Gastroesophageal sphincter (tissue), 4 donors: ENCODE measurements at places on chromosomes 12 and 14.

DNA sequence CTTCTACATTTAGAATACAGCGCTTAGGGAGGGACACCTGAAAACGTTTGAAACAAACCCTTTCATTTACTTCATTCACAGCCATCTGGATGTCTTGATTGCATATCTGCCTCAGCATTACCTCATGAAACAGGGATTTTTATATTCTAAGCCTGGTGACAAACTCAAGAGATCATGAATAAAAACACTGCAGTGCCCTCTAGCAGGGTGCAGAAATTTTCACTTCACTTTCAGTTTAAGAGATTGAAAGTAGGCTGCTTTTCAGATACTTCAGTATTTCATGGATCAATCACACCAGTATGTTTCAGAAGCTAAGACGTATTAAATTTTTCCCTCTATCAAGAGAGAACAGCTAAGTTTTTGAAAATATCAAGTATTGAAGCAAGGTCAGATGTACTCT lies 467.8 kb downstream of the MDGA2 start:
- ATAC-seq = no peak

- ATAC-seq = no peak
Measured at GRCh38 chr12:87856-88255, 21.3 kb downstream of the IQSEC3 start.

- ATAC-seq = no peak
Measured at GRCh38 chr14:26199590-26200370, 398.1 kb downstream of the NOVA1 start.

GRCh38 chr12:69056743-69057515 lies 124.0 kb upstream of the CPM start:
- no peak for ATAC-seq

DNA sequence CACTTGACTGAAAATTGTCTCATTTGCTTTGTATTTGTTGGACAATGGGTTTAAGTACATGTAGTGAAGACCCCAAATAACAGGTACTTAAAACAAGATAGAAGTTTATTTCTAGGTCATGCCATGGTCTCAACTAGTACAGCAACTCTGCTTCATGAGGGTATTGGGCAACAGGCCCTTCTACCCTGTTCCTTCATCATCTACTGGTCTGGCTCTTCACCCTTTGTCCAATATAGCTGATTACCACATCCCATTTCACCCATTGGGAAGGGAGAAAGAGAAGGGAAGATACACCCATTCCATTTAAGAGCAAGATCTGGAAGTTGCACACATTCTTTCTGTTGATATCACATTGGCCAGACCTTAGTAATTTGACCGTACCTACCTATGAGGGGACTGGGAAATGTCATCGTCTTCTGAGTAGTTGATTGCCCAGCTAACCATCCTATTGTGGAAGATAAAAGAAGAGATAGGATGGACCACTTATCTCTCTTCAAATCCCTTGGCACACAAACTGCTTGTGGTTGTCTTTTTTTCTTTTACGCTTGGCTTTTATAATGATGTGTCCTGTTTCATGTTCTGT lies 104.6 kb downstream of the DIP2B start:
- no peak for ATAC-seq

- ATAC-seq = peak; percentile 61
Measured at GRCh38 chr12:48690990-48691389, 9.0 kb upstream of the KANSL2 start.

- peak; percentile 61 for ATAC-seq
Measured at GRCh38 chr14:76926521-76927251, 100.5 kb downstream of the LRRC74A start.

DNA sequence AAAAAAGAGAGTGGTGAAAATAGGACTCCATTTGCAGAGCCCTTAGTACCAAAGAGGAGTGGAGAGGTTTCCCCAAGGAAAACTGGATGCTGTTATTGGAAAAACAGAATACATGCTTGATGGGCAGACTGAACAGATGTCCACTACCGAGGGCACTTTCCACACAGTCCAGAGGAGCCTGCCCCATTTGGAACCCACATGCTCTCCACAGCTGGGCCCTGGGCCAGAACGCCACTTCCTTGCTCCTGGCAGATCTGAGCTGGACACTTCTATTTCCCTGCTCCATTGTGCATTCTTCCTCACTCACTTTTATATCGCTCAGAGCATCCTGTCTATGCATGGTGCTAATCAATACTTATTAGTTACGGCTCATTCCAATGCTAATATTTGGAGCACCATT lies 249.9 kb downstream of the SLC15A4 start:
- no peak for ATAC-seq

DNA sequence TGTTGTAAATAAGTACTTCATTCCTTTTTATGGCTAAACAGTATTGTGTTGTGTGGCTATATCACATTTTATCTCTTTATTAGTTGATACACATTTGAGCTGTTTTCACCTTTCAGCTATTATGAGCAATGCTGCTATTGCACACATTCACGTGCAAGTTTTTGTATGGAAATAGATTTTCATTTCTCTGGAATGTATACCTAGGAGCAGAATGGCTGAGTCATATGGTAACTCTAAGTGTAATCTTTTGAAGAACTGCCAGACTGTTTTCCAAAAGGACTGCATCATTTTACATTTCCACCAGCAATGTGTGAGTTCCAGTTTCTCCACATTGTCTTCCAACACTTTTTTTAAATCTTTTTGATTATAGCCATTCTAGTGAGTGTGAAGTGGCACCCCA lies 134.0 kb downstream of the SRGAP1 start:
- no peak for ATAC-seq

DNA sequence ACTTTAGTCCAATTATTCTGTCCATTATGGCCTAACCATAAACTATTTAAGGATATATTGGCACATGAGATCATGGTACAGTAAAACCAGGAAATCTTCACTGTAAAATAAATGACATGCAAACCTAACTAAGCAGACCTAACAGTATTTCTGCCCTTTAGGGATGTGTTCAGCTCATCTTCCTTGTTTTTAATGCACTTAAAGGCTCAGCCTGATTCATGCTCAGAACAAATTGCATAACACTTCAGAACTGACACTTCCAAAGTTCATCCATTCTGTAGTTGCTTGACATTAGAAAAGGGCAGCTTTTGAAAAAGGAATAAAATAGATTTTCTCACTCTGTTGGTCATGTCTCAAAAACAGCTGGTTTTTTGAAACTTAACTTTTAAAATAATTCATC lies 708.5 kb downstream of the C12orf50 start:
- no peak for ATAC-seq

GRCh38 chr14:73786636-73787485 lies 64.8 kb upstream of the PTGR2 start:
- peak; percentile 50 for ATAC-seq

DNA sequence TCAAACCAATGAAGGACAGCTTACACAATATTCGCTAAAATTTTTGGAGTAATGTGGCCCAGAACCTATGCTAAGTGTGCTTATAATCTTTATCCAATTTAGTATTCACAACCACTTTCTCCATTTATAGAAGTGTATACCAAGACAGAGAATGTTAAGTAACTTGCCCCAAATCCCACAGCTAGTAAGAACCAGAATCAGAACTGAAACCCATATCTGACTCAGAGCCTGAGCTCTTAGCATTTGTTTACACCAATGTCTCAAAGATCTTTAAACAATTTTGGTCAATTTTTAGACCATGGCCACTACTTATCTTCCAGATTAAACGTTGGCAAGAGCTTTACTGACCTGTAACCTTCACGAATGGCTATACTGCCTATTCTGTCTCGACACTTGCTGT lies 53.0 kb downstream of the PAPLN start:
- ATAC-seq = no peak

GRCh38 chr12:132477703-132478432 lies 12.1 kb upstream of the FBRSL1 start:
- ATAC-seq = no peak

DNA sequence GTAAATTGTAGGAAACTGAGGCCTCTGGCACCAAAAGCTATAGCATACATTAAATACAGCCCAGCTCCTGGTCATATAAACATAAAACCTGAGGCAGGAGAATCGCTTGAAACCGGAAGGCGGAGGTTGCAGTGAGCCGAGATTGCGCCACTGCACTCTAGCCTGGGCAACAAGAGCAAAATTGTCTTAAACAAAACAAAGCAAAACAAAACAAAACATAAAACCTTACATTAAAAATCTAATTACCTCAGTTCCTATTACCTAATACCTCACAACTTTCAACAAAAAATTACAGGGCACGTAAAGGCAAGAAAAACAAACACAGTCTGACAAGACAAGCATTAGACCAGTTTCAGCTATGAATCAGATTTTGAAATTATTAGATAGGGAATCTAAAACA lies 36.7 kb downstream of the TMEM116 start:
- no peak for ATAC-seq

DNA sequence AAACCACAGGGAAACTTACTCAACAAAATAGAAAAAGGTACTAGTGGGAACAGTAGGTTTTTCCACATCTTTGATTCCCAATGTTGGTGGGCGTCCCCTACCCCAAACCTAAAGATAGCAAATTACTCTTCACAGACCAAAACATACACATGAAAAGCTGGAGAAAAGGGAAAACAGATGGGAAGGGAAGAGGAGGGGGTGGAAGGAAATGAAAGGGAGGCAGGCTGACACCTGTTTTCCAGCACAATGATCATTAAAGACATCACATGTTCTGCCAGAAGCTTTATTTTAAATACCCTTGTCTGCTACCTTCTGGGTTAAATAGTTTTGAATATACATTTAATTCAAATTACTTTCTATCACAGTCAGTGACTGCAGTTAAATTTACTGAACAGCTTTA lies 1617.9 kb upstream of the SEL1L start:
- no peak for ATAC-seq

- peak; percentile 86 for ATAC-seq
Measured at GRCh38 chr12:41932470-41932991, 212.1 kb downstream of the GXYLT1 start.

GRCh38 chr12:42261708-42262107 lies 23.7 kb upstream of the YAF2 start:
- ATAC-seq = no peak
